GM18507 (cell line): ENCODE measurements at places on chromosomes 5 and 9.

DNA sequence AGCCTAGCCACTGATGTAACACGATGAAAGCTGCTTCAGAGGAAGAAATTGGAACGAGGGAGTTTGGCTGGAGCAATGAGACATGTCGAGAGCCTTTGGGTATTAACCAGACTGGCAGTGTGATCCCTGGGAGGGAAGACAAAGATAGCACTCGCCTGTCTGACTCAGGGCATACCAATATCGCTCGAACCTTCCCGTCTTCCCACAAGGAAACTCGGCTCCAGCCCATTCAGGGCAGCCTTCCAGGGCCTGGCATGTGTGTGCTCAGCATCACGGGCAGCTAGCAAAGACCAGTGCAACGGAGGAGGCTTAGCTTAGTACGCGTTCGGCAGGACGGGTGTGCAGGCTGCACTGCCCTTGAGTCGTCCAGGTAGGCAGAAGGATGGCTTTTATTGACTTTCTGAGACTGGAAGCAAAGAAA, 356.9 kb upstream of the WWC1 start:
- DNase-seq, result no peak

DNA sequence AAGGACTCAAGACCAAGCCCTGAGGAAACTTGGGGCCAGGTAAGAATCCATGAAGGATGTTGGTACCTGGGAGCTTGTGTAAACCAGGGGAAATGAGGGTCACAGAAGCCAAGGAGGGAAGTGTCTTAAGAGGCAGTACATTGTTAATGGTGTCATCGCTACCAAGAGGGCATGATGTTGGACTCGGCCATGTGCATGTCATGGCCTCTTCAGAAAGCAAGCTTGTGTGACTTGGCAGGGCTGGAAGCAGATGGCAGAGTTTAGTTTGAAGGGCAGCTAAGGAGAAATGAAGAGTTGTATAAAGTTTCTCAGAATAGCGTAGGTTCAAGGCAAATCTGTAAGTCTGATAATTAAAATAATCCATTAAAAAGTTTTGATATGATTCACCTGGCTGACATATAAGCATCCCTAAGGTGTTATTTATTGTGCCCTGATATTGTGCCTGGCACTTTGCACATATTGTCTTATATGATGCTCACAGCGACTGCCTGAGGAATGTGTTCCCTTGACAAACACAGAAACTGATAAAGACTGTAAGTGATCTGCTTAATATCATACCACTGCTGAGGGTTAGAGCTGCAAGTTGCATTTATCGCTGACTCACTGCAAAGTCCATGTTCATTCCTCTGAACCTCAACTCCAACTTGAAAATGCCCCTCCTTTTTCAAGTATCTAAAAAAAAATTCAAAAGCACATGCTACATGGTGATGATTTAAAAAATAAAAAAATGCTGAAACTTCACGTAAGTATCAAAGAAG, 81.3 kb upstream of the PTPN3 start:
- DNase-seq, result no peak

DNA sequence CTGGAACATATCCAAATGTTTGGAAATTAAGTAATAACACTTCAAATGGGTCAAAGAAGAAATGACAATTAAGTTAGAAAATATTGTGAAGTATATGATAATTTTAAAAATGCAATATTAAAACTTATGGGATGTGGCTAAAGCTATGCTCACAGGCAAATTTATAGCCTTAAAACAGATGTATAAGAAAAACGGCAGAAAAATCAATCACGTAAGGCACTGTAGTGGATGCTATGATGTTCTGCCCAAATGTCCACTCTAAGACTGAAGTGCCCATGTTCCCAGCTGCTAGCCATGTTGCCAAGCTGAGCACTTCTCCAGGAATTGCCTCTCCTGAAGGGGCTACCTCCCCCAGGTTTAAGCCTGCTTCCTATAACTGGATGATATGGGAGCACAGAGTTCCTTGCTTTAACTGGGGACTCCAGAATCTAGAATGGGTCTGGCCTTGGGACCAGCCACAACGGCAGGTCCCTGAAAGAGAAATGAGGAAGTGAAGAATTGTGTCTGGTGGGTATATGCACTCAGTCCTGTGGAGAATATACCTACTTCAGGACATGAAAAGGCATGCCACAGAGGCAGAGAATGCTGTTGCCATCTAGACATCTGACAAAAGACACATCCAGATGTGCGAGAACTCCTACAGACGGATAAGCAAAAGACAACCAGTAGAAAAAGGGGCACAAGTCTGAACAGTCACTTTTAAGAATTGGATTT, 78.2 kb upstream of the RXRA start:
- no peak for DNase-seq

DNA sequence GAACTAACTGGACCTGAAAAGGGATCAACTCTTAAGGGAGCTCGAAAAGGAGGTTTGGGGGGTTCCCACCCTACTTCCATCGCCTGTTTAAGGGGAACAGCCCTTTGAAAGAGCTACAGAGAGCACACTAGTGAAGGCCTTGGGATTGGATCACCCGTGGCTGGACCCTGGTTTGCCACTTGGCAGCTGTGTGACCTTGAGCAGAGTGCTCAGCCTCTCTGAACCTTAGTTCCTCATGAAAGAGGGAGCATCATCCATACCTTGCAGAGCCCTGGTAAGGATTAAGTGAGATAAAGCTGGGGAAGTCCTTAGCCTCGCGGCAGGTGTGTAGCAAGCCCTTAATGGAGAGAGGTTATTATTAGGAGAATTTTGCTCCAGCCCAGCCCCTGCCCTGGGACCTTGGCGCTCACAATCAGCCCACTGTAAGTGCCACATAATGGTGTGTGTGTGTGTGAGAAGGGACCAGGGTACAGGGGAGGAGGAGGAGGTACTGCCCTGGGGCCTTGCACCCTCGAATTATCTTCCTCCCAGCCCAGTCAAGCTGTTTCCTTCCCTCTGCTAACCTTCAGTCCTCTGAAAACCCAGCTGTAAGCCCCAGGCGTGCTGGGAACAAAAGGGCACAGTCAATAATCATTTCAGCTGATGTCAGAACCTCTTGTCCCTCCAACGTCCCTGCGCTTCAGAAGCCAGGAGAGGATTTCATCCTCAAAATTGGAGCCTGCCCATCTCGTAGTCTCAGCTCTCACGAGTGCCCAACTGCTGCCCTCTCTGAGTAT, 42.9 kb downstream of the FOXI1 start:
- DNase-seq, result no peak

- DNase-seq, result no peak
Measured at GRCh38 chr5:170478306-170478705, 25.5 kb upstream of the KCNIP1 start.

DNA sequence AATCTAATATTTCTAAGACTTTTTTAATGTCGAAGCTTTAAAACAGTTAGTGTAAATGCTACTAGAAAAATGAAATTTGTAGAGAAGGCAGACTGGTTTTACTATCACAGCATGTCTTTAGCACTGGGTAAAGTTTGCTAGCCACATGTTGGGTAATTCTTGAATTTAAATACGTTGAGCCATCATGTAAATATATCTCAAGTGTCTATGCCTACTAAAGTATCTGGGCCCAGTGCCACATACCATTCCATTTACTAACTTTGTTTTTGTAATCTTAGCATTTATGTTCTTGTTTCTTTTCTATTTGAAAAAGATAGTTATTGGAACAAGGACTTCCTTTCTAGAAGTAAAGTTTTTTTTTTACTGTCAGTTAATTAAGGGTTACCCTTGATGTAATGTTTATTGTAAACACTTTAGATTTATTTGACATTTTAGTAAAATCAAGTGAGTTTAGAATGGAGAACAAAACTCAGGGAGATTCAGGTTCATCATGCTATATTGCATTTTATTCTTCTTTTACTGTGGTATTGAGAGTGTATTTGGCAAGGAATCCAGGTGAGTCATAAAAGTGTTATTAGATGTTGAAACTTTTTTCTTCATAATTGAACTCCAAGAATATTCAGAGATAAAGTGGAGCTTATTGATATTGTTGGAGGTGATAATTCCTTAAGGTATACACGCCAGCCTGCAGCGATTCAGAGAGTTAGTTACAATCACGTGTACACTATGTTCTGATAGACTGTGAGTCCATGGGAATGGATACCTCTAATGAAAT, 182.4 kb downstream of the CCDC171 start:
- no peak for DNase-seq

DNA sequence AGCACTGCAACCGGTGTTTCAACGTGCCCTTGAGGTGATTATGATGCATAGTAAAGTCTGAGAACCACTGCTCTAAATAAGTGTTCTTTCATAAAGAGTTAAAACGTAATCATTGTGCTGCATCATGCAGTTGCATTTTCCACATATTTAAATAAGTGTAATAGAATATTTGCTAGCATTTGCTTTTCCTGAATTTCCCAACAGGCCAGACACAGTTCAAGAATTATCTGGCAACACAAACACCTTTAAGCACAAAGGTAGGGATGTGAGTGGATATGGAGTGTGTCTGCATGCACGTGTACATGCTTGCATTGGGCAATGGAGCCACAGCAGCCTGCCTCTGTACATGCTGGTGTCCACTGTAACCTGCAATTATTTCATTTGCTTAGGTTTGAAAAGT, 193.6 kb upstream of the PIK3R1 start:
- no peak for DNase-seq

GRCh38 chr9:95770653-95771131, 104.8 kb upstream of the ERCC6L2 start:
- no peak for DNase-seq

DNA sequence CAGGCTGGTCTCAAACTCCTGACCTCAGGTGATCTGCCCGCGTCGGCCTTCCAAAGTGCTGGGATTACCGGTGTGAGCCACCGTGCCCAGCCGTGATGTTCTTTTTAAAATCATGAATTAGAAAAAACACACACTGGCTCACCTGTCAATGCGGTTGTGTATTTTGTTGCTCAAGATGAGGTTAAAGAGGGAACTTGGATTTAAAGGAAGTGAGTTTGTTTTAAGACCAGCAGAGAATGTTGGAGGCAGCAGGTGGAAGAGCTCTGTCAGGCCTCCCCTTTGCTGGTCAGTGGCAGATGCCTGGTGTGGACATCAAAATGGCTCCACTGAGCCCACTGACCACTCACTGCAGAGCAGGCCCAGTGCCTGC, 38.9 kb downstream of the WNK2 start:
- DNase-seq, result no peak

DNA sequence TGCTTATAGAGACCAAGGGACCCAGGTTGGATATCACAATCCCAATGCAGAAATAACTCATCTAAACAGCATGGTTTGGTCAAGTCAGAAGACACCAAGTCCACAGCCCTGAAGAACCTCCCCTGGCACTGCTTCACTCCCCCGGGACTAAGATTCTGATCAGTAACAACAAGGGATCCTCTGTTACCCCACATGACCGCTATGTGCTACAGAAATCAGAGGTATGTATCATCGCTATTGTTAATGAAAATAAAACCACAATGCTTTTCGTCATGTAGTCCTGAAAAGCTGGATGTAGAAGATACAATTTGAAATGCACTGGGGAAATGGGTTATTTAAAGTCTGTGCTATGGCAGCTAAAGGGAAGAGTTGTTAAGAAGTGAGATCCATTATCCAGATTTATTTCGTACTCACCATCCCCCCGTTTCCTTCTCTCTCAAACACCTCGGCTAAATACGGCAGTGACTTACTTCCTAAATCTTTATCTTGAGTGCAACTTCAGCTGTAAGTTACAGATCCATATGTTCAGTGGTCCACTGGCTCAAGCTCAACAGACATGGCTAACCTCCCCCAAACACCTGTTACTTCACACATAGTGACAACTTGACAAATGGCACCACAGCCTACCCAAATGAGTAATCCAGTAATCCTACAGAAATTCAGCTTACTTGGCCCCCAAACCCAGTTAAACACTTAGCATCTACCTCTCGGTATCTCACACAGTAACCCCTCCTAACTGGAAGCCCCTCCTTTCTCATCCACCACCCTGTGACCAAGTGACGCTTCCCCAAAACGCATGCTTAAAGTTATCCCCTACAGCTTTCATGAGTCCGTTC, 129.2 kb downstream of the MYO10 start:
- DNase-seq, result no peak

GRCh38 chr5:33524476-33524875, 83.7 kb downstream of the TARS1 start:
- DNase-seq, result no peak

- DNase-seq, result no peak
Measured at GRCh38 chr9:132679946-132680625, 9.8 kb downstream of the GTF3C4 start.

- DNase-seq, result no peak
Measured at GRCh38 chr5:154732212-154732611, 23.0 kb upstream of the LARP1 start.

- DNase-seq, result no peak
Measured at GRCh38 chr5:160500786-160501779, 79.4 kb downstream of the PTTG1 start.

- peak; percentile 72 for DNase-seq
Measured at GRCh38 chr9:36148311-36149051, 11.9 kb downstream of the GLIPR2 start.

- no peak for DNase-seq
Measured at GRCh38 chr5:174796711-174797192, 72.4 kb downstream of the MSX2 start.

DNA sequence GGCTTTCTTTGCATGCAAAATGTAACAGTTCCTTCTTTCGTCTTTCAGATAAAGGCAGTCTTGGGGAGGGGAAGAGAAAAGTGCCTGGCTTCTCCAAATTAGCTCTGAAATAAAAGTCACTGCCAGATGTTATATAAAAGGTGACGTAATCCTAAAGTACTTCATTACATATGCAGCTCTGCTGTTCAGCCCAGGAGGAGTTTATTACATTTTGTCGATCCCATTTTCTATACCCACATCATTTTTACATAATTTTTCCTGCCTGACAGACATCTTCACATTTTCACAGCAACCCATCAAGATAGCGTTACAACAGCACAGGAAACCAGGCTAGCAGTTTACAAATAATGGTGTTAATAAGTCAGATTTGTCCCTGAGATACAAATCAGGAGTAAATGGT, 86.7 kb upstream of the SLC30A5 start:
- DNase-seq, result no peak

DNA sequence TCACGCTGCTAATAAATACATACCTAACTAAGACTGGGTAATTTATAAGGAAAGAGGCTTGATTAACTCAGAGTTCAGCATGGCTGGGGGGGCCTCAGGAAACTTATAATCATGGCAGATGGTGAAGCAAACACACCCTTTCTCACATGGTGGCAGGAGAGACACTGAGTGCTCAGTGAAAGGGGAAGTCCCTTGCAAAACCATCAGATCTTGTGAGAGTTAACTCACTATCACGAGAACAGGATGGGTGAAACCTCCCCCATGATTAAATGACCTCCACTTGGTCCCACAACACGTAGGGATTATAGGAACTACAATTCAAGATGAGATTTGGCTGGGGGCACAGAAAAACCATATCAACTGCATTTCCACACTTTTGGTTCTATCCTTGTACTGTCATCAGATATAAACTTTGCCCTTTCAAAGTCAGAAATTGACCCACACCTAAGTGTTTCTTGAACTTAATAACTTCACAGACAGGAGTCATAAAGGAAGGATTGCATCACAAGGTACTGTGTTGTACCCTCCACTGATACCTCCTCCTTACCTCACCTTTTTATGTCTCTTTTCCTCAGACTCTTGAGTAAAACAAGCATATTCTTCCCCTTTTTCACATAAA, 319.1 kb upstream of the PIK3R1 start:
- DNase-seq, result no peak

GRCh38 chr9:89590415-89590814, 14.4 kb upstream of the GADD45G start:
- no peak for DNase-seq
